ENCODE measurements at places on chromosomes 4 and X. TPM values are rescaled to one million over a fixed set of nuclear protein-coding genes. Genes with fewer than 3 reads are reported as not detected.

DNA sequence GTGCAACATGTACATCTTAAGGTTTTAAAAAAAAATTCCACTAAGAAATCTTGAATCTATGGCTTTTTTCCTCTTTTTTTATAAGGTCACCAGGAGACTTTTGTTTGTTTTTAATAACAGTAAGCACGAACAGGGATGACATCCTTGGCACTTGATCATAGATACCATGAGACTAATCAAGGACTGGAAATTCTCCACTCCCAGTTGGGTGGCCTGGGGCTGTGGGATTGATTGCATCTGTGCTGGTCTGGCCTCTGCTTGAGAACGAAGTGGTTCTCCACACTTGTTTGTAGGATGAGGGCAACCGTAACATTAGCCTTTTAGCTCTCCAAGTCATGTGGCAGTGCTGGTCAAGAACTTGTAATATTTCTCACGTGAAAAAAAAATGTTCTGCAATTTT is 35.4 kb downstream of the SNX25 start:
- H3K27ac ChIP-seq: no peak overlapping the region
- peaks cover 11% of the 10 kb centered on the region for H3K36me3 ChIP-seq

Gene MAGEC3
- not detected for total RNA-seq

- no peak overlapping the region for H3K27ac ChIP-seq
- H3K27me3 ChIP-seq: no peaks in the 10 kb centered on the region
- H3K4me3 ChIP-seq: no peak overlapping the region
- H3K36me3 ChIP-seq: no peaks in the 10 kb centered on the region
- no peaks in the 10 kb centered on the region for H3K4me1 ChIP-seq
These were observed 35.0 kb upstream of the GNPDA2 start for GRCh38 chr4:44761306-44761705.

DNA sequence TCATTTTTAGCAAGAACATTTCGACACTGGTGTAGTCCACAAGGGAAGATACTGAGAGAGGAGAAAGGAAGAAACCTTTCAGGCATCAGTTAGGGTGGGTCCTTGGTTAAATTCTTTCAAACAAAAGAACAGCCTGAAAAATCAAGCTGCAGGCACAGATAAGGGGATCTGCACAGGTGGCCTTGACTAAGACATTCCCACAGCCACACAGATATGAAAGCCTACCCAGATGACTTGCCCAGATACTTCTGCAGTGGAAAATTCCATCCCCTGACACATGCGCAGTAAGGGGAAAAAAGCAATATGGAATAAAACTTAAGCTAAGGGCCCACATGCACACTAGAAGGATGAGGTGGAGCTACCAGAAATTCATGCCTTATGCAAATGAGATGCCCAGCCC is 8.9 kb upstream of the TMEM165 start:
- H3K27ac ChIP-seq: no peak overlapping the region
- no peak overlapping the region for H3K4me3 ChIP-seq
- DNase-seq: no peak
- no peaks in the 10 kb centered on the region for H3K27me3 ChIP-seq

DNA sequence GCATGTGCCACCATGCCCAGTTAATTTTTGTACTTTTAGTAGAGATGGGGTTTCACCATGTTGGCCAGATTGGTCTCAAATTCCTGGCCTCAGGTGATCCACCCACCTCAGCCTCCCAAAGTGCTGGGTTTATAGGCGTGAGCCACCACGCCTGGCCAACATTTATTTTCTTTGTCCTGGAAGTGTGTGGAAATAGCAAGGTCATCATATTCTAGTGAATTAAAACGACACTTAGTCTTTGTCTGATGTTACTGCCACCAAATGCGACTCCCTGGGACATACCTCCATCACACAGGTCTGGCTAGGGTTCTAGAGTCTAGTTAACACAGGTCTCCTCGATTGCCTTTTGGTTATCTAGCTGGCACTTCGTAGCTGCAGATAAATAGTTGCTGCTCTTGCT is 203.1 kb downstream of the AASDH start:
- H3K27ac ChIP-seq: no peak overlapping the region
- no peak for DNase-seq
- no peaks in the 10 kb centered on the region for H3K4me1 ChIP-seq

Gene SLC4A4
- 18.8 TPM for total RNA-seq
